ENCODE measurements at places on chromosomes 7 and 10. TPM values are rescaled to one million over a fixed set of nuclear protein-coding genes. Genes with fewer than 3 reads are reported as not detected.

SPDYE8 gene
- total RNA-seq = not detected

MMRN2 gene
- not detected for total RNA-seq

ZNF777 gene
- 9.9 TPM for total RNA-seq

DNAJC12 gene
- 3.4 TPM for total RNA-seq

CNPY1 gene
- not detected for total RNA-seq

MTPN gene
- 154 TPM for total RNA-seq

FLNC gene
- 150 TPM for total RNA-seq

ADGRA1 gene
- total RNA-seq = not detected

OR2A12 gene
- not detected for total RNA-seq

EGR2 gene
- not detected for total RNA-seq

PON1 gene
- total RNA-seq = not detected

DNA sequence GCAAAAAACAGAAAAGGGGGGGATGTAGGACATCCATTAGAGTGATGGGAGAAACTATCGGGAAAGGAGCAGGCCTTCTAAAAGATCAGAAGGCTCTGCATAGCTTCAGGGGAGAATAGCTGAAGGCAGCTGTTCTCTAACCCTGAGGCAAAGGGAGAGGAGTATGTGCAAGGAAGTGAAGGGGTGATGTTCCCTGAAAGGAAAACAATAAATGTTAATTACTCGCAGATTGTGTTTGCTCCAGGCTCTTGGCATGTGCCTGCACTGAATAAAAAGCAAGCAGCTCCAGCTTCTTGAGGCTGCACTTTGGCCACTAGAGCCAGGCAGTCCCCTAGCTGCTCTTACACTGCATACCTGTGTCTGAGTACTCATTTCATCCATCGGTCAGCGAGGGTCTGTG is 14.4 kb upstream of the STARD3NL start:
- no peak for DNase-seq

- DNase-seq = no peak
These were observed 57.9 kb upstream of the CAPZA2 start for GRCh38 chr7:116804471-116804870.

- DNase-seq = no peak
These were observed 92.5 kb downstream of the ELAPOR2 start for GRCh38 chr7:86966916-86967315.

GRCh38 chr10:93894516-93895378 is 969 bp downstream of the SLC35G1 start:
- DNase-seq = peak; percentile 30

DNA sequence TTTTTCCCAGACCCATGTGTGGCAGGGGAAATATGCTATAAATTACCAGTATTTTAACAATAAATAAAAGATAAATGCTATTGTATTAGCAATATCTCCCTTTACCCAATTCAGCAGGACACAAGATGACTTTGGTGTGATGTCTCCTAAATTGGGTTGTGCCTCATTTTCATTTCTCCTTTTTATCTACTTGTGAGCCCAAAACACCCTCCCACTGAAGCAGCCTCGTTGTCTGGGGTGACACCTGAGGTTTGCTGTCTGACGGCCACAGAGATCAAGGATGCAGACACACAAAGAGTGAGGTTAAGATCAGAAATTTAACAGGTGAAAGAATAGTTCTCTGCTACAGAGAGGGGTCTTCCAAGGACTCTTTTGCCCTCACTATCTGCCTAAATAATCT is 27.1 kb upstream of the CC2D2B start:
- DNase-seq = no peak

DNA sequence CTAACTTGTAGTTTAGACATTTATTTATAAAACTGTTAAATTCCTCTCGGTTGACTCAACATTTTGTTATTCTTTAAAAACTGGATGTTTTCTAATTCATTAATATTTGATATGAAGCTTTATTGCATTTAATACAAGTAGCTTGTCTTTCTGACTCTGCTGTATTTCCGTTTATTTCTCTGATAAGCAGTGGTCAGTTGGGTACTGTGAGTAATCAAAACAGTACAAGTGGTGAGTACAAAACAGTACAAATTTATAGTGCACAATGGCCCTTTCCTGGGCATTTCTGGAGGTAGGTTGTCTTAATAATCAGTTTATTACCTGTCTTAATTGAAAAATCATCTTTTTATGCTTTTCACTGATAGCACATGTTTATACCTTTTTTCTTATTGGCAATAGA is 182.7 kb downstream of the CCSER2 start:
- DNase-seq = no peak

- DNase-seq = peak; percentile 93
These were observed 57.4 kb upstream of the EBF3 start for GRCh38 chr10:130021383-130021950.

DNA sequence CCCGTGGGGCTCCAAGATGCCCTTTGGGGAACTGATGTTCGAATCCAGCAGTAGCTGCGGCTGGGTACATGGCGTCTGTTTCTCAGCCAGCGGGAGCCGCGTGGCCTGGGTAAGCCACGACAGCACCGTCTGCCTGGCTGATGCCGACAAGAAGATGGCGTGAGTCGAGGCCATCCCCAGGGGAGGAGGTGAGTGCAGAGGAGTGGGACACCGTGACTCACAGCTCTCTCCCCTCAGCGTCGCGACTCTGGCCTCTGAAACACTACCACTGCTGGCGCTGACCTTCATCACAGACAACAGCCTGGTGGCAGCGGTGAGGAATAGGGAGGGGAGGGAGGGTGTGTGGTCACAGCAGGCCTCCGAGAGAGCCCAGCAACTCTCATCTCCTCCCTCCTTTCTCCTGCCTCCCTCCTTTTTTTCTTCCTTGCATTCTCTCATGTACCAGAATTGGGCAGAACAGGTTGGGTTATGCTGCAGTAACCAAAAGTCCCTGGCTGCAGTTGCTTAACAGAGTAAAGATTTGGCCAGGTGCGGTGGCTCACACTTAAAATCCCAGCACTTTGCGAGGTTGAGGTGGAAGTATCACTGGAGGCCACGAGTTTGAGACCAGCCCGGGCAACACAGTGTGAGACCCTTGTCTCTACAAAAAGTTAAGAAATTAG is 16.5 kb downstream of the ARPC1B start:
- DNase-seq = no peak

DNA sequence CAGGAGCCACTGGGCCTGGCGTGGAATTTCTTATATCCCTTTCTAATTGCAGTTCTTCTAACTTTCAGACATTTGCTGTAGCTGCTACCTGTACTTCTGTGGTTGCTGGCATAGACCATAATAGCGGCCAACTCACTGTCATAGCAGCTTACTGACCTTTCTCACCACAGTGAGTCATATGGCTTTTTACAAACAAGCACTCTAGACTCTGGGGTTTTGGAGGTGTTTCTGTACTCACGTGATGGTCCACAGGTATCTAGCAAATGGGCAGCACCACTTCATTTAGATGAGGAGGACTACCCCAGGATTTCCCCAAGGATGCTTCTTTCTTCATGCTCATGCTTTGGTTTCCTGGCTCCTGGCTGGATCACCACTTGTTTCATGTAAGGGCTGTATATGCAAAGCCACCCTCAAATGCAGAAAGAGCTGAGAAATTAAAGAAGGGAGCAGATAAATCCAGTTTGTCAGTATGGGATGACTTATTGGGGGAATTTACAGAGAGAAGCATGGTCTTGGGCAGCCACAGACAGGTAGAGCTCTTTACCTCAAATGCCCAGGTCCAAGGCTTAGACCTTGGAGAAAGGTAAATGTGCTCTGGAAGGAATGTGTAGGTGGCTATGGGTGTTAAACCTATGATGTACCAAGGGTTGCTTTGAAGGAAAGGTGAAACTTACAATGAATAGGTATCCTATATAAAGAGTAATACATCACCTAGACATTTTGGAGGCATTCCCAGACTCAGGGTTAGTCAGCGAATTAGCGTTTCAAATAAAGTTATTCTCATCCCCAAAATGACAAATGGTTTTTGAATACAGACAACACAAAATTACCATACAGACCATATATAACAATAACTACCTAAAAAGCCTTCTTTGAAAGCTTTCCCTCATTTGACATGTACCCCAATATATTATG is 15.9 kb upstream of the SLC25A16 start:
- peak; percentile 90 for DNase-seq

- no peak for DNase-seq
These were observed 25.9 kb upstream of the RNF32 start for GRCh38 chr7:156614434-156615264.

GRCh38 chr7:122896509-122896908 is 10.2 kb upstream of the CADPS2 start:
- no peak for DNase-seq

GRCh38 chr10:37758074-37758473 is 99.3 kb downstream of the ZNF248 start:
- no peak for DNase-seq

- DNase-seq = no peak
These were observed 2.0 kb downstream of the GFRA1 start for GRCh38 chr10:116270771-116271592.

- DNase-seq = no peak
These were observed 41.9 kb downstream of the C10orf120 start for GRCh38 chr10:122657729-122658128.

GRCh38 chr7:38831259-38831996 is 77.6 kb downstream of the VPS41 start:
- DNase-seq = no peak

DNA sequence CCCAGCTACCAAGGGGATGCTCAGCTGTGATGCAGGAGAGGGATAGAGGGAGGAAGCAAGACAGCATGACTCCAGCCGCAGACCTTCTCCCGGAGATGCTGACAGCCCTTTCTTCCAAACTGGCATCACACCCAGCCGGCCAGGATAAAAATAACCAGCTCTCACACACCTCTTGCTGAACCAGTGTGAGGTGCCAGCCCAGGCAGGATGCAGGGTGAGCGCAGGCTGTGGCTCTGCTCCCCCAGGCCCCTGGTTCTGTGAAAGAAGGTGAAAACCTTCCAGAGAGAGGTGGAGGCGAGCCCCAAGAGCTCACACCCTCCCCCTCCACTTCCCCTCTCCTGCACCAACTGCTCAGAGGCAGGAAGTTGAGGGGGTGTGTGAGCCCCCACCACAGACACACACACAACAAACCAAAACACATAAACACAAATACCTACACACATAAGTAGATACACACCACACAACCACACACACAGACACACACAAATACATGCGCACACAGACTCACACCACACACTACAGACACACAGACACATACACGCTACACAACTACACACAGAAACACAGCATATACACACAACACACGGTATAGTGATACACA is 4.0 kb downstream of the GPR15LG start:
- DNase-seq = no peak

DNA sequence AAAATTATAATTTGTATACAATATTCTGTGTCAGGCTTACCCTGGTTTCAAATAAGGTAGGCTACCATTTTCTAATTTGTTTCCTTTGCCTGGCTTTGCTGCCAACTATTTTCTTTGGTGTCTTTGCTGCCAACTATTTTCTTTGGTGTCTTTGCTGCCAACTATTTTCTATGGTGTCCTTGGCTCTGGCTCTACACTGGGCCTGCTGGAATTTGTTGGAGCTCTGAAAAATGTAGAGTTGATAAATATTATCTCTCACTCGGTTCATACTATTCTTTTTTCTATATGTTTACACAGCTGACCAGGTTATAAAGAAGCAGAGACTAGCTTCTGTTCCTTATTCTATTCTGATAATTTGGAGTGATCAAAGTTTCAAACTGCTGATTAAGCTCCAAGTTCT is 768.0 kb upstream of the PHF14 start:
- DNase-seq = no peak

GRCh38 chr7:29039821-29040578 is 81.9 kb upstream of the TRIL start:
- DNase-seq = no peak

DNA sequence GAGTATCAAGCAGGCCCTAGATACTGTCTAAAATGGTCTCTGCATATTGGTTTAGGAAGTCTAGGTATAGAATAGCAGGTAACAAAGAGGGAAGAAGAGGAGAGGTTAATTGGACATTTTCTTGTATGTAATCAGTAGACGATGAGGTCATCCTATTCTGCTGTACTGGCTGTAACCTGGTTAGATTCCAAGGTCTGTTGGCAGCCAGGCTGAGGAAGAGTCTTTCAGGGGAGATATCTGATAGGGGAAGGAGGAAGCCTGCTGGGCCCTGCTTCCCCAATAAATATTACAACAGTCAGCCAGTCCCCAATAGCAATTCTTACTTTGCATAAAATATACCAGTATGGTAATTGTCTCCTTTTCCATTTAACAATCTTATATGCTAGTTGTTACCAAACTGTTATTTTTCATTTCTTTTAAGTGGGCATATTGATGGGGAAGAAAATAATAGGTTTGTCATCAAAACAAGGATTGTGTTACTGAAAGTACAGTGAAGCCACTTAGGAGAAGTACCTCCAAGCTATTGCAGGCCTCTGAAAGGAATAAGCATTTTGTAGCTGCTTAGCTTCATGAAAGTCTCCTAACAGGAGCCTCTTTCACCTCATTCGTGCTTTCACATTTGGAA is 186.4 kb downstream of the LRRC4 start:
- peak; percentile 35 for DNase-seq

DNA sequence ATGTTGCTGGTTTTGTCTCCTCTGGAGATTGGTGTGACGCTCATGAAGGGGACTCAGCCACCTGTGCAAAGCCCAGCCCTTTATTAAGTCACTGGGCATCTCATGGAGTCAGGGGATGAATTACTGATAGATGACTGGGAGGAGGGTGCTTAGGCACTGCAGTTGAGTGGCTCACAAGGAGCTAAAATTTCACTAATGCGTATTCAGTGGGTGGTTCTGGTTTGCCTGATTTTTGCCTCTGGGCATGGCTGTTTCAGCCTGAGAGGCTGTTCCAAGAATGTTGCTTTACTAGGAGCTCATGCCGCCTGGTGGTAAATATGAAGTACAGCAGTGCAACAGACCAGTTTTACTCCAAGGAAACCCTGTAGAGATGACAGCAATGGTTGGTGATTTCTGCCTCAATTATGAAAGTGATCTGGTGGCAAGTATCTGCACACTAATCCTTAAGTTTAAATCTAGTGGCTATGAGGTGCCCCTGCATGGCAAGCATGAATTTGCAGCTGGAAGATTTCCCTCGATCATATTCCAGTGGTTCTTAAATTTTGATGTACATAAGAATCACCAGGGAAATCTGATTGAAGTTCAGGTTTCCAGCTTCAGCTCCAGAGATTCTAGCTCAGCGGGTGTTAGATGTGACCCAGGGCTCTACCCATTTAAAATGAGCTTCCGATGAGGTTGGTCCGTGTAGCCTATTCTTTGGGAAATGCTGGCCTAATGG is 19.9 kb downstream of the ACTA2 start:
- DNase-seq = peak; percentile 91

DNA sequence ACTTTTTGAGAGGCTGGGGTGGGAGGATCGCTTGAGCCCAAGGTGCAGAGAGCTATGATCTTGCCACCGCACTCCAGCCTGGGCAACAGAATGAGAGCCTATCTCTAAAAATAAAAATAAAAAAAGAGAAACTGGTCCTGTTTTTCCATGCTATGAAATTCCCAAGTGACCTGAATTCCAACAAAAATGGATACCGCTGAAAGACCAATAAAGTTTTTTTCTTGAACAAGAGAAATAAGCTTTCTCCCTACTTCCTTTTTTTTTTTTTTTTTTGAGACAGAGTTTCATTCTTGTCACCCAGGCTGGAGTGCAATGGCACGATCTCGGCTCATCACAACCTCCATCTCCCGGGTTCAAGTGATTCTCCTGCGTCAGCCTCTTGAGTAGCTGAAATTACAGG is 12.5 kb upstream of the SEPHS1 start:
- DNase-seq = no peak
